MG63 (cell line): ENCODE measurements at places on chromosomes 1 and 21. TPM values are rescaled to one million over a fixed set of nuclear protein-coding genes. Genes with fewer than 3 reads are reported as not detected.

The NUP210L gene
- total RNA-seq, result not detected in 2 replicates

The SLFNL1 gene
- not detected in 2 replicates for total RNA-seq

The F5 gene
- total RNA-seq, result not detected in 2 replicates

The CNIH3 gene
- 0.10 and 1.6 TPM in 2 replicates for total RNA-seq

The NPHS2 gene
- not detected in 2 replicates for total RNA-seq

The LEFTY2 gene
- not detected in 2 replicates for total RNA-seq

The PTCH2 gene
- total RNA-seq, result not detected in 2 replicates

The MASP2 gene
- total RNA-seq, result not detected in 2 replicates

The COL24A1 gene
- total RNA-seq, result not detected in 2 replicates

The S100A4 gene
- total RNA-seq, result 438 and 702 TPM in 2 replicates
